Activated naive CD8-positive, alpha-beta T cell treated with anti-CD3 and anti-CD28 coated beads for 36 hours (primary cell): ENCODE measurements at places on chromosomes 16 and 17.

- DNase-seq, result no peak
Measured at GRCh38 chr17:70423562-70423961, 254.2 kb downstream of the KCNJ2 start.

- no peak for DNase-seq
Measured at GRCh38 chr16:81431554-81432353, 12.9 kb upstream of the CMIP start.

DNA sequence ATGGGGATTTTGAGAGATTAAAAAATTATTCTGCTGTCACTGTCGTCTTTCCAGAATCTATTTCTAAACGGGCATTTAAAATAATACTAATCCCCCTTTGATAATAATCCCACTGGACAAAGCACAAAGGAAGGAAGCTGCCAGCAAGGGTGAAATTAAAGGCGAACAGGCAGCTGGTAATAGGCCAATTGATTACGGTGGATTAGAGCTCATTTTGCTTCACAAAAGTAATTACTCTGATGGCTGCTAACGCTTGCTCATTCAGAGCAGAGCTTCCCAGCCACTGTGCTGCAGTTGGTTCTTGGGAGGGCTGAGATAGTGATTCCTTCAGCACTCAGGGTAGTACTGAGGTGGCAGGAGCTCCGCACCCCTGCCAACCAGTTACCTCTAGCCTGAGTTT is 205.7 kb downstream of the SNX29 start:
- no peak for DNase-seq

DNA sequence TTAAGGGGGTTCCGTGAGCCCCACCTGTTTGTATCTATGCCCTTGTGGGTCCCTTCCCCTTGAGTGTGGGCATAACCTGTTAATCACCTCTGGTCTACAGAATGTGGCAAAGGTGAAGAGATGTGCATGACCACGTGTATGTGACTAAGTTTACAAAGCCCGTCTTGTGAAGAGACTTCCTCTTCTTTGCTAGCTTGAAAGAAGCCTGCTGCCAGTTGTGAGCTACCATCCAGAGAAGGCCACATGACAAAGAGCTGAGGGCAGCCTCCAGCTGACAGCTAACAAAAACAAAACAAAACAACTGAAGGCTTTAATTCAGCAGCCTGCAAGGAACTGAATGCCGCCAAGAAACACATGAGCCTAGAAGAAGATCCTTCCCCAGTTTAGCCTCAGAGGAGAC is 112.0 kb downstream of the AXIN2 start:
- DNase-seq, result no peak

GRCh38 chr17:16999931-17000625 is 28.2 kb upstream of the TNFRSF13B start:
- DNase-seq, result no peak

DNA sequence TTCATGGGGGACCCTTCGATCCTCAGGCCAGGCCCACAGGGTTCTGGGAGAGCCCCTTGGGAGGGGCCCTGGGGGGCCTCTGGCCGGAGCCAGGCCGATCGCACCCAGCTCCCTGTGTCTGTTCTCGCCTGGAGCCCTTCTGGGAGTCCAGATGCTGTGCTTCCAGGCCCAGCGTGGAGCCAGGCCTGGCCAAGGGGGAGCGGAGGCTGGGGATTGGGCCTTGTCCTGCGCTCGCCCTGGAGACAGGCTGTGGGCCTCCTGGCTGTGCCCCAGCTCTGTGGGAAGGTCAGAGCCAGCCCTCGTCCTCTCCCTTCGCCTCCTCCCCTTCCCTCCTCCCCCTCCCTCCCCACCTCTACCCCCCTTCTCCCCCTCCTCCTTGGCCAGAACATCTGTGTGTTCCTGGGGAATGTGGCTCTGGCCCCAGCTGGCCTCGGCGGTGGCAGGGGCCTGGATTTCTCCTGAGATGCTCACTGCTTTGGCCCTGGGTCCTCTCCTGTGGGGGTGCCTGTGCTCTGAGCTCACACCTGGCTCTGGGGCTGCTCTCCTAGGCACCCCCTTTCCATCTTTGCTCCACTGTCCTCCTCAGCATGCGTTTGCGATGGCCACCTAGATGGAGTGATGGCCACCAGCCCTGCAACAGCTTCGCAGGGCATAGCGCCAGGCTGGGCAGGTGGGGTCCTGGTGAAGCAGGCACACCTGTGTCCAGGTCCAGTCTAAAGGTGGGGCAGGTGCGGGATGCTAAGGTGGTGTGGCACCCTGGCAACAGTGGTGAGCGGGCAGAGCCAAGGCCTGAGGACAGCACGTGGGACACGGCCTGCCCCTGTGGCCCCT is 90.6 kb upstream of the CIBAR2 start:
- no peak for DNase-seq

GRCh38 chr16:24077292-24077691 is 178.8 kb upstream of the CACNG3 start:
- DNase-seq, result no peak

DNA sequence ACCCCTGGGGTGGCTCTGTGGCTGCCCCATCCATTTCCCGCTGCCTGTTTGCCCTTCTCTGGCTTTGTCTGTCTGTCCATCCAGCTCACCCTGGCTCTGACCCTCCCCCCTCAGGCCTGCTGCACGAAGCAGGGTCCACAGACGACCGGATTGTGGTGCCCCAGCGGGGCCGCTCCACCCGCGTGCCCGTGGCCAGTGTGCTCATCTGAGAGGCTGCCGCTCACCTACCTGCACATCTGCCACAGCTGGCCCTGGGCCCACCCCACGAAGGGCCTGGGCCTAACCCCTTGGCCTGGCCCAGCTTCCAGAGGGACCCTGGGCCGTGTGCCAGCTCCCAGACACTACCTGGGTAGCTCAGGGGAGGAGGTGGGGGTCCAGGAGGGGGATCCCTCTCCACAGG is 761 bp upstream of the LAT start:
- DNase-seq, result no peak

DNA sequence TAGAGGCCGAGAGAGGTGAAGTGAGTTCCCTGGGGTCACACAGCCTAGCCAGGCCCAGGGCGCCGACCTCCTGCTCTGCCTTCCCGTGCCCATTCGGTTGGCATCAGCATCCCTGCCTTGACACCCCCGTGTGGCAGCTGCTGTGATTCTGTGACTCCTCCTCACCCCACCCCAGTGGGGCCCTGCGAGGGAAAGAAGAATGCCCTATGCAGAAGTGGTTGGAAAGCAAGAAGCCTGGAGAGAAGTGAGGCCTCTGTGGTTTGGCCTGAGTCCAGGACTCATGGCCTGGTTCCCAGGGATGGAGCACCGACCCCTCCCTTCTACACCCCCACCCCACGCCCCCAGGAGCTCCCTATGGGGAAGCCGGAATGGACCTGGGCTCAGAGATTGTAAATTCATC is 296.2 kb downstream of the SEC14L1 start:
- no peak for DNase-seq

- no peak for DNase-seq
Measured at GRCh38 chr16:51392521-51393187, 241.6 kb upstream of the SALL1 start.

DNA sequence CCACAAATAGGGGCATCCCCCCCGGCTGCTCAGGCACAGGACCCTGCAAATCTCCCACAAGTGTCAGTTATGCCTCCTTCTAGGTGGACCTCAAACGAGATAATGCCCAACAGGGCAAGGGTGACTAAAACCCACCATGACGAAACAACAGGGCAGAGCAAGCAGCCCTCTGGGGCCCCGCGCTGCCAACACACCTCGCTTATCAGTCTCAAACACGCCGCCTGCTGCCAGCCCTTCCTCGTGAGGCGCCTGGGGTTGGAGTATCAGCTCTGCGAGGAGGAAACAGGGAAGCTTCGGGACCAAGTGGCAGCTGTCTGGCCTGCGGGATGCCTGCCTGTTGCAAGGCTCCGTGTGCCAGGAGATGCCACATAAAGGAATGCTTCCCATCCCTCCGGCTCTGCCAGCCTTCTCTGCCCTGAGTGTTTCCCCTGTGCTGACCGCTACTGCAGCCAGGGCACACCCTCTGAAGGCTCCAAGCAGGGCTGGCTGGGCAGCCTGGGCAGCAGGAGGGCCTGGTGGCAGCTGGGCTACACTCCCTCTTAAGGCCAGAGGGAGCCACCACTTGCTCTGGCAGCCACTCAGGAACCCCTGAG is 2.5 kb downstream of the SMIM5 start:
- no peak for DNase-seq

DNA sequence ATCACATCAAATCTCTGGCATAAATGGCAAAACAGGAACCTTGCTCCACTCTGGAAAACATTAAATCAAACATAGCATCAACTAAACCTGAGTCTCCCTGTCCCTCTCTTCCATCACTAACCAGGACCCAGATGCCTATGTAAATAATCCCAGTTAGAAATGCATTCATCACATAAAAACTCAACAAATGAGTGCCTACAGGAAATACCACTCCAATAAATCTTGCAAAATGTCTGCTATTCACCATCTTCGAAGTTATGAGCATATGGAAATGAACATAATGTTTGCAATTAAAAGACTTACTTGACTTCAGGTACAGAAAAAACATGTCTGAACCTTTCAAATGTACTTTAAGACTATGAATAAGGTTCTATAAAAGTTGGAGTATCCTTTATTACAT is 425.0 kb downstream of the CDH11 start:
- DNase-seq, result no peak

GRCh38 chr17:77294761-77295160 is 154.0 kb downstream of the SEC14L1 start:
- no peak for DNase-seq

DNA sequence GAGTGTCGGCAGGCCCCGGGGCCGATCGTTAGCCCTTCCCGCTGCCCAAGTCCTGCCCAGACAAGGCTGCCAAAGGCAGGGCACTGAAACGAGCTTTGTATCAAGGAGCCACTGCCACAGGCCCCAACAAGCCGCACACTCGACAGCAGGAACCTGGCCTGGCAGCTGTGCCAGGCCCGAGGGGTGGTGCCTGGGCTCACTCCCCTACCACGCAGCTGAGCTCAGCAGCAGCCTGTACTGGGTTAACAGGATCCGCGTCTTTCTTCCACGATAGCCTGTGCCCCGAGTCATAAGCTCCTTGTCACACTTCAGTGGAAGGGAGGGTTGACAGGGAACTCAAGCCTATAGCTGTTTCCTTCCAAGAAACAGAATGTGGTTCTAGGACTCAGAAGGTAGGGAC is 87.9 kb downstream of the ABR start:
- DNase-seq, result no peak

- no peak for DNase-seq
Measured at GRCh38 chr16:2762711-2763110, 10.3 kb downstream of the SRRM2 start.

DNA sequence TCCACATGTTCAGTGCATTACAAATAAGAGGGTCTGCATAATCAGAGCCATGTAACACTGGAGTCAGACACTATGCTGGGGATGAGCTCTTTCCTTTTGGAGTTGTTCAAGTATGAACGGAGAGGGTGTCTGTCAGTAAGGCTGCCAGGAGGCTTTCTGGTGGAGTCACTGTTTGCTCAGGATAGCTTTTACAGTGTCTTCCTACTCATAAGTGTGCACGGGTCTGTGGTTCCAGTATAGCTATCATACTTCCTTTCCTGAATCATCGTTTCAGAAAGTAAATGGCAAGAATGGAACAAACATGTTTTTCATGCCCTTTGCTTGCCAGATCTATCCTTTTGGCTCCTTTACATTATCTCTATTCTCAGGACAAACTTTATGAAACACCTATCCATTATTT is 152.7 kb upstream of the CDH11 start:
- no peak for DNase-seq

DNA sequence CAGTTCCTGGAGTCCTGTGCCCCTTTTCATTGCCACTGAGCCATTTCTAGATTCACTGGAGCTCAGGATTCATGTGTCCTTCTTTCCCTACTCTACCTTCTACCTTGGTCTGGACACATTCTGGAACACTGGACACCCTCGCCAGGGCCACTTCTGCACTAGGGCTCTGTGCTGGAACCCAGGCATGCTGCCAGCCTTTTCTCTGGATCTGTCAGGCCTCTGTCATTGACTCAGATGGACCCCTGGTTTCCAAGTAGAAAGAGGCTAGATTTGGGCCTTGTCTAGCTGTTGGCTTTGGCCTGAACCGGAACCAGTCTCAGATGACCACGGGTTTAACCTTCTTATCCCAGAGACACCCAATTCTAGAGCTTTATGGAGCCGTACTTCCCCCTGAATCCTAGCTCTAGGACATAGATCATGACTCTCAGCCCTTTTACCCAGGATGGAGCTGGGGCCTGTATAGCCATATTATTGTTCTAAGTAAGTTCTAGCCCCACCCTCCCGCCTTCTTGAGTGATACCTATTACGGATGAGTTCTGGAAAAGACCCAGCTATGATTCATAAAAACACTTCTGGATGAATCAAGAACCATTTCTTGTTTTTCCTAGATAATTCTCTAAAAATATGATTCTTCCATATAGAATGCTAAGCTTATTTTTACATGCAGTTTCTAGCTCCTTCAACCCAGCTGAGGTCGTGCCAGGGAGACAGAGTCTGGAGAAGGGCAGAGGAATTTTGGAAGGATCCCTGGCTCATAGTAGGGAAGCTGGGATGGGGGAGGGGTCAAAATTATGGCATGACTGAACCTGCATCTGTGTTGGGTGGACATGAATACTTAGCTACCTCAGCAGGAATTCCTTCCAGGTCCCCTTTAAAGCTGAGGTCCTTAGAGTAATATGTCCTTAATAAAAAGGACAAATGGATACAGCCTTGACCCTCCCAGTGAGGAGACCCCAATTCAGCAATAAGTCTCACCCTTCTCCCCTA is 1.1 kb upstream of the CHRNB1 start:
- no peak for DNase-seq

- DNase-seq, result no peak
Measured at GRCh38 chr16:78444-79150, 572 bp downstream of the MPG start.

GRCh38 chr17:32551186-32551955 is 64.6 kb downstream of the CDK5R1 start:
- DNase-seq, result no peak

DNA sequence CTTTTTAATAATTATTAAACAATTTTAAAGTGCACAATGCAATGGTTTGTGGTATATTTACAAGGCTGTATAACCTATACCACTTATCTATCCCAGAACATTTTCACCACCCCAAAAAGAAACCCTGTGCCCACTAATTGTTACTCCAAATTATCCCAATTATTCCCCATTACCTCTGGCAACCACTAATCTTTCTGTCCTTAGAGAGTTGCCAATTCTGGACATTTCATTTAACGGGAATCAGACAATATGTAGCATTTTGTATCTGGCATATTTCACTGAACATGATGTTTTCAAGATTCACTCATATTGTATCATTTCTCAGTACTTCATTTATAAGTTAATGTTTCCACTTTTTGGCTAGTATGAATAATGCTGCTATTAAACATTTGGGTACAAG is 103.1 kb upstream of the NACA2 start:
- no peak for DNase-seq

DNA sequence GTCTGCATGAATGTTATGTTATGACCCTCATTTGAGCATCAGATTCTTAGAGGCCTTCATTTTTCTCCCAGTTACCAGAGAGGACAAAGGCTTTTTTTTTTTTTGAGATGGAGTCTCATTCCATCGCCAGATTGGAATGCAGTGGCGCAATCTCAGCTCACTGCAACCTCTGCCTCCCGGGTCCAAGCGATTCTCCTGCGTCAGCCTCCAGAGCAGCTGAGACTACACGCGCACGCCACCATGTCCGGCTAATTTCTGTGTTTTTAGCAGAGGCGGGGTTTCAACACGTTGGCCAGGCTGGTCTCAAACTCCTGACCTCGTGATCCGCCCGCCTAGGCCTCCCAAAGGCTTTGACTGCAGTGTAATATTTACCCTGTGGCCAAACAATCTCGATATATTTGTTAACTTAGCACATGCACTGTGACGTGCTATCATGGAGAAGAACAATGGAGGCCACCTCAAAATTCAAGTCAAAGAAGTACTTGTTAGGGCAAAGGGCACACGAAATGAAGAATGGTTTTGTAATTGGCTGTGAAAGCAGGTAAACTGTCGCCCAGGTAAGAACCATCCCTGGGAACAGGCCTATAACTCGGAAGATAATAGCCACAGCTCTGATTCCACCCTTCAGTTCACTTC is 303.4 kb downstream of the SLC39A11 start:
- DNase-seq, result no peak
